ENCODE measurements at places on chromosomes 3 and 15.

GRCh38 chr15:66070220-66070934, 183.2 kb downstream of the MEGF11 start:
- DNase-seq, result no peak

DNA sequence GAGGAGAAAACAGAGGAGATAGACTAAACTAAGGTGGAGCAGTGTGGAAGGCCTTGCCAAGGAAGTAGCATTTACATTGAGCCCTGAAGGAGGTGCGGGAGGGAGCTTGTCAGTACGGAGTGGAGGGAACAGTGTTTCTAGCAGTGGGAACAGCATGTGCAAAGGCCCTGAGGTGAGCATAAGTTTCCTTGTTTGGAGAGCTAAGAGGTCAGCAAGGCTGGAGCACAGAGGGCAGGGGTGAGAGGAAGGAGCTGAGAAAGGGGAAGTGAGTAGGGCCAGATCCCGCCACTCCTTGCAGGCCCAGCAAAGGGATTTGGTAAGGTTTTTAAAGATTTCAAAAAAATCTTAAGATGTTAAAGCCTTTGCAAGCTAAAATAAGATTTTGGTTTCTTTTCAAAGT, 70.1 kb downstream of the HMCES start:
- DNase-seq, result no peak

DNA sequence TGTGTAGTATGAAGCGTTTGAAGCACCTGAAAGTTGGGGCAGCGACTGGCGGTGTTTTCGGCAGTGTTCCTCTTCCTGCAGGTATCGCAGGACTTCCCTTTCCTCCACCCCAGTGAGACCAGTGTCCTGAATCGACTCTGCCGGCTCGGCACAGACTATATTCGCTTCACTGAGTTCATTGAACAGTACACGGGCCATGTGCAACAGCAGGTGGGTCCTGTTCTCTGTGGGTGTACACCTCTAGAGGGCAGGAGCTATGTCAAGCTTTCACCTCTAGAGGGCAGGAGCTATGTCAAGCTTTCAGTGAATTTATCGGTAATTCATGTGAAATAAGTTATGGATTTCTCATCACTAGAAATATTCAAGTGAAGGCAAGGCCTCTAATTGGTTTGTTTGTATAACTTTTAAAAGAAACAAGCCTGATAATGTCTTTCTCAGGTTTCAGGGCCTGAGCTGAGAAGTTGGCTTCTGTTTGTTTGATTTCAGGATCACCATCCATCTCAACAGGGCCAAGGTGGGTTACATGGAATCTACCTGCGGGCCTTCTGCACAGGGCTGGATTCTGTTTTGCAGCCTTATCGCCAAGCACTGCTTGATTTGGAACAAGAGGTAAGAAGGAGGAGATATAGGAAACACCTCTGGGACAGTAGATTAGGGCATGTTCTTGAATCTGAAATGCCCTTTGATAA, 5.3 kb downstream of the TUBGCP4 start:
- no peak for DNase-seq

DNA sequence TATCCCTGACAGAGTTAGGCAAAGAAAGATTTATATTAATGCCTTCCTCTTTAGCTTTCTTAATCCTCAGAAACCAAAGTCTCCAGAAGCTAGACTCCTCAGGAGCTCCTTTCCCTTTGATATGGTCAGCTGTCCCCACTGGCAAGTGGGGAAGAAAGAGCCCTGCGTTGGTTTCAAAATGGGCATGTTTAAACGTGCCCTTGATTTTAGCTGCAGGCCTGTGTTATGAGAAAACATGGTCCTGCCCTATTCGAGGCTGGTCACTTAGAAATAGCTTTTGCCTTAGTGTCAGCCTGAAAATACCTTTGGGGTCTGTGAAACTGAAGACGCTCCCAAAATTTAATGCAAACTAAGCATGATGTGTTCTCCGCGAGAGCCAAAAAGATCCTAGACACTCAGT, 135.5 kb upstream of the RARB start:
- no peak for DNase-seq

DNA sequence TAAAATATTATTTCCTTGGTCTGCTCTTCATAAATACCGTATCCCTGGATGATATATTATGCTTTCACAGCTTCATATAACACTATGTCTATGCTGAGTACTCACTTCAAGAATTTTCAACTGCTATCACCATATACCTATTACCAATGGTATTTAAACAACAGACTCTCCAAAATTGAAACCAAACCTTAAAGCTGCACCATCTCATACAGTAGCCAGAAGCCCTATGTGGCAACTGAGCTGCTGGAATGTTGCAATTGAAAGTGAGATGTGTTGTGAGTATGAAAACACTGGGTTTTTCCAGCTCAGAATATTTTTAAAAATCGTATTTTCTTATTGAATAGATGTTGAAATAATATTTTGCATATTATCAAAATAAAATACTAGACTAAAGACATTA, 130.1 kb upstream of the GOLGA6L6 start:
- no peak for DNase-seq

DNA sequence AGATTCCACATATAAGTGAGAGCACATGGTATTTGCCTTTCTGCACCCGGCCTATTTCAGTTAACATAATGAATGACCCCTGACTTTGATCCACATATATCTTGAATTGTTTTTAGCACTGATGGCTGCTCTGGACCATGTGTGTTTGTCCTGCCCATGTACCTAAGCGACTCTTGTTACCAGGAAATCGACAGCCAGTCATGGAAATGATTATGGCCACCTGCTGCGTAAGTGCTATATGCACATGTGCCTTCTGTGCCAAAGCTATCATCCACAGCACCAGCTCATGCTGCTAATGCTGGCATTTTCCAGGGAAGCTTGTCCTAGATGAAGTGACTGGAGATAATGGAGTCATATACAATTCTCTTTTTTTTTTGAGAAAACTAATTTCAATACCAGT, 103.7 kb downstream of the PEX5L start:
- DNase-seq, result no peak

DNA sequence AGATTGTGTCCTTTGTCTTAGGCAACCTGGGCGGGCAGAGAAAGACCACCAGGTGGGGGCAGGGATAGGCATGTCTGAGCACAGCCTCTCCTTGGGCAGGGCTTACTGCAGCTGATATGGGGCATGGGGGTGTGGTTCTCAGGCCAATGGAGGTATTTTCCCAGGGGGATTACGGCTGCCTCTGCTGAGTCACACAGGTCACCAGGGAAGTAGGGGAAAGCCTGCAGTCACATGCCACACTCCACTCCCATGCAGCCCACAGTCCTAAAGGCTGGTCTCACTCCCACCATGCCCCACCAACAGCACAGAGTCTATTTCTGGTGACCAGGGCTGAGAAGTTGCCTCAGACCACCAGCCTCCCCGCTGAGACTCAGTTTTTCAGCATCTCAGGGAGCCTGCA, 466.4 kb downstream of the DIPK2A start:
- DNase-seq, result no peak

GRCh38 chr3:10244009-10244408, 4.2 kb upstream of the TATDN2 start:
- no peak for DNase-seq

GRCh38 chr15:40578892-40579291, 9.8 kb downstream of the RPUSD2 start:
- no peak for DNase-seq

DNA sequence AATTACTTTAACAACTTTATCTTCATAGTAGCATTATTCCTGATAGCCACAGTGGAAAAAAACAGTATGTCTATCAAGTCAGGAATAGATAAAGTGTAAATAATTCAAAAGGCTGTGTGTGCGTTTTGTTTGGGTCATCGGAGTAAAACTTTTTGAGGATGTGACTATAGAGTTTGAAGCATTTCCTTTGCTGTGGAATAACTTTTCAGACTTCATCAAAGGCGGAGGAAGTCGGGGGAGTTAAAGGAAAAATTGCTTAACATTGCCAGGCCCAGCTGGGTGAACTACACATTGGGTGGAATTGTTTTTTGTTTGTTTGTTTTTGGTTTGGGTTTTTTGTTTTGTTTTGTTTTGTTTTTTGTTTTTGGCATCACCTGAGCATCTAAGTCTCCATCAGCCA, 70.4 kb upstream of the CRTC3 start:
- no peak for DNase-seq

DNA sequence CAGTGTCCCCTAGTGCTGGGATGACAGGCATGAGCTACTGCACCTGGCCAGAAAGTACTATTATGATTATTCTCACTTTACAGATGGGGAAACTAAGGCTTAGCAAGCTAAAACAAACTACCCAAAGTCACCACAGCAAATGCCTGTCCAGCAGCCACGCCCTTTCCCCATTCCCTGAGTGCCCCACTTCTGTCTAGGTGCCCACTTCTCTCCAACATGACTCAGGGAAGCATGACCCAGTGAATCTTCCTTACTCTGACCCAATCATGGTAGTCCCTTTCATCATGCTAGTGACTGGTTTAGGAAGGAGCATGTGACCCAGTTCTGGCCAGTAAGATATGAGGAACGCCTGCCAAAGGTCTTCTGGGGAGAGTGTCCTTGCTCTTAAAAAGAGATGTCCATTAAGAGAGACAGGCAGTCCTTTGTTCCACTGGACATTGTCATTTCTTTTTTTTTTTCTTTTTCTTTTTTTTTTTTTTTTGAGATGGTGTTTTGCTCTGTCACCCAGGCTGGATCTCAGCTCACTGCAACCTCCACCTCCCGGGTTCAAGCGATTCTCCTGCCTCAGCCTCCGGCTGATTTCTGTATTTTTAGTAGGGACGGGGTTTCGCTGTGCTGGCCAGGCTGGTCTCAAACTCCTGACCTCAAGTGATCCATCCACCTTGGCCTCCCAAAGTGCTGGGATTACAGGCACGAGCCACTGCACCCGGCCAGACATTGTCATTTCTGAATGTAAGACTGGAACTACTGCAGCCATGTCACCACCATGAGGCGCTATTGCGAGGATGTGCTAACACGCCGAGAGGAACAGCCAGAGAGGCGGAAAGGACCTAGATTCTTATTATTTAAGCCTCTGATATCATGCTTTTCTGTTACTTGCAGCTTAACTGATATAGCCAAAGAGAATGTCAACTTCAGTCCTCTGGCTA, 19.8 kb downstream of the MEGF11 start:
- no peak for DNase-seq

DNA sequence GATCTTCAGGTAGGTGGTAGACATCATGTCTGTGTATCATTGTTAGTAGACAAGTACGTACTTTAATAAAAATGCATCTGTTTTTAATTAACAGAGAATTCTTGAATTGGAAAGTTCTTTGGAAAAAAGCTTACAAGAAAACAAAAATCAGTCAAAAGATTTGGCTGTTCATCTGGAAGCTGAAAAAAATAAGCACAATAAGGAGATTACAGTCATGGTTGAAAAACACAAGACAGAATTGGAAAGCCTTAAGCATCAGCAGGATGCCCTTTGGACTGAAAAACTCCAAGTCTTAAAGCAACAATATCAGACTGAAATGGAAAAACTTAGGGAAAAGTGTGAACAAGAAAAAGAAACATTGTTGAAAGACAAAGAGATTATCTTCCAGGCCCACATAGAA, 149.1 kb upstream of the LRRFIP2 start:
- DNase-seq, result no peak

- DNase-seq, result no peak
Measured at GRCh38 chr3:18797378-18797777, 350.9 kb upstream of the KCNH8 start.

DNA sequence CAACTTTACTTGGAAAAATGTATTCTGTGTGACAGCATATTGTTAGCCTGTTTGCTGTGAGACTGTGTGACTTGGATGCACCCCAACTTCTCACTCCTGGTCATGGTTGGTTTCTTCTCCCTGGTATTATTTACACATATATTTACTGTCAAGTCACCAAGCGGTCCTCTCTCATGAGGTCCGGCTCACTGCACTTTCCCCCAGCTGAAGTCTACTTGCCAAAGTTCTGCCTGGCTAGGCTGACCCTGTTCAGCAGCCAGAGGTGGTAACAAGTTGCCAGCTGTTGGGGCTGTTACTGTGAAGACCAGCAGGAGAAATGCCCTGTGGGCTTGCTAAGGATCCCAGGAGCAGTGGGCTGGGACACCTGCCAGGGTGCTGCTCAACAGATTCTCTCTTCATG, 337.5 kb downstream of the MFSD1 start:
- DNase-seq, result no peak

DNA sequence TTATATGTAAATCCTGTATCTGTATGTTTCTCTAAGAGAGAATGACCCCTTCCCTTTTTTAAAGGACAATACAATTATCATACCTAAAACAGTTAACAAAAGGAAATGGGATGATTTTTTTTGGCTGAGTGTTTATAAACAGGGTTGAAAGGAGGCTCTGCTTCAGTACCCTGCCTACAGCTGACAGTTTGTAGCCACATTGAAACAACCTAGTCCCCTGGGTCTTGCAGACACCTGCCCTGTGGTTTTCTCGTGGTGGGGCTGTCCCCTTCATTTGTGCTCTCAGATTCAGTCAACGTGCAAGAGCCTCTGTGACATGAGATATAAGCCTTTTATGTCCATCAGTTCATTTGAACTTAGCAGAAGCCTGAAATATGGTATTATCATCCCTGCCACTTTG, 2.3 kb upstream of the HMCES start:
- DNase-seq, result no peak

- DNase-seq, result no peak
Measured at GRCh38 chr3:188071636-188072035, 82.3 kb upstream of the LPP start.

GRCh38 chr3:22729981-22730380, 473.1 kb upstream of the UBE2E2 start:
- no peak for DNase-seq

- no peak for DNase-seq
Measured at GRCh38 chr3:3081381-3082233, 28.6 kb downstream of the IL5RA start.

GRCh38 chr3:2024713-2025112, 74.0 kb upstream of the CNTN4 start:
- DNase-seq, result no peak

DNA sequence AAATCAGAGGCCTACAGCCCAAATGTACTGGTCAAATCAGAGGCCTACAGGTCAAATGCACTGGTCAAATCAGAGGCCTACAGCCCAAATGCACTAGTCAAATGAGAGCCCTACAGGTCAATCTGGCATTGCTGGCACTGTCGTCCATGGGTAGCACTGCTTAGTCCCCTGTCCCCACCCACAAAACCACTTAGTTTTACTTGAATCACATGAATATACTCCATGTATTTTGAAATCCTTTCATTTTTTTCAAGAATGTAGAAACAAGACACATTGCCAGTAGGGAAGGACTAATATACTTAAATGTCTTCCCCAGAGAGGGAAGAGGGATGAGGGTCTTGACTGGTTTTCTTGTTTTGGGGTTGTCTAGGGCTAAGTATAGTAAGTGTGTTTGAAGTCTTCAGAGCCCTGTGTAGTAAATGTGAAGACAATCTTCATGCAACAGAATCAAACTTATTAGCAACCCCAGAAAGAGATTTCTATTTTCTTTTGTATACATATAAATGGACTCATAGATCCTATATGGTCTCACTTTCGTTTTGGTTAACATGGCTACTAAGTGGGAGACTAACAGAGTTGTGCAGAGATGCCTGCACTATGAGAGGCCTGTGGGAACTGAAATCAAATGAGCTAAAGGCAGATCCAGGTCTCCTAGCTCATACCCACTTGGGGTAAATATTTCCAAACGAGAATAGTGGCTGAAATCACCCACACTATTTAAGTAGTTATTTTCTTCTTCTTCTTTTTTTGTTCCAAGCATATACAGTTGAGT, 38.3 kb upstream of the DCUN1D1 start:
- no peak for DNase-seq

GRCh38 chr3:10981961-10982360, 10.6 kb upstream of the SLC6A1 start:
- DNase-seq, result no peak

Measured in left renal pelvis (tissue), 4 donors.